BE2C (cell line): ENCODE measurements at places on chromosomes 2 and 18.

- no peak for DNase-seq
Measured at GRCh38 chr2:66867063-66867441, 432.1 kb downstream of the MEIS1 start.

- no peak for DNase-seq
Measured at GRCh38 chr2:163601377-163601776, 134.4 kb downstream of the FIGN start.

DNA sequence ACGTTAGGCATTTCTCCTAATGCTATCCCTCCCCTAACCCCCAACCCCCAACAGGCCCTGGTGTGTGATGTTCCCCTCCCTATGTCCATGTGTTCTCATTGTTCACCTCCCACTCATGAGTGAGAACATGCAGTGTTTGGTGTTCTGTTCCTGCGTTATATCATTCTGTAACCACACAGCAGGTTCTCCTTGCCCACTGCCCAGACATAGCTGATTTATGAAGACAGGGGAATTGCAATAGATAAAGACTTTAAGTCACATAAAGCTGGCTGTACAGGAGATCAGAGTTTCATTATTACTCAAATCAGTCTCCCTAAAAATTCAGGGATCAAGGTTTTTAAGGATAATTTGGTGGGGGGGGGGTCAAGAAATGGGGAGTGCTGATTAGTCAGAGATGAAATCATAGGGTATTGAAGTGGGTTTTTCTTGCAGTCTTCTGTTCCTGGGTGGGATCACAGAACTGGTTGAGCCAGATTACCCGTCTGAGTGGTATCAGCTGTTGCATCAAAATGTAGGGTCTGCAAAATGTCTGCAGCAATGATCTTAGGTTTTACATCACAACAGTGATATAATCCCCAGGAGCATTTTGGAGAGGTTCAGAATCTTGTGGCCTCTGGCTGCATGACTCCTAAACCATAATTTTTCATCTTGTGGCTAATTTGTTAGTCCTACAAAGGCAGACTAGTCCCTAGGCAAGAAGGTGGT, 392.1 kb upstream of the KCNJ3 start:
- DNase-seq = no peak

DNA sequence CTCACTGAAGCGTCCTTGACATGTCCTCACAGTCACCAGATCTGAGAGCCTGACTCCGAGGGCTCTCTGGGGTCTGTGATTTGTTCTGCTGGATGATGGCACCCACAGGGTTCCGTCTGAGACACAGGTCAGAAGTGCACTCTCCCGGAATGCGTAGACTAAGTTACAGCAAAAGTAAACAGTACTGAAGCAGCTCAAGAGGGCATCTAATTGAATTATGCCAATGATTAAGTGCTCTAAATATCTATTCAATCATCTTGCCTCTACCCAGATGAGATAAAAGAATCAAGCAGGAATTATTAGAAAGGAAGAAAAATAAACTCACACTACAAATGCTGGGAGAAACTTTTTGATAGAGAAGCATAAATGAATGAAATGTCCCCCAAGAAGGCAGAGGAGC, 544.1 kb downstream of the SOX11 start:
- no peak for DNase-seq

DNA sequence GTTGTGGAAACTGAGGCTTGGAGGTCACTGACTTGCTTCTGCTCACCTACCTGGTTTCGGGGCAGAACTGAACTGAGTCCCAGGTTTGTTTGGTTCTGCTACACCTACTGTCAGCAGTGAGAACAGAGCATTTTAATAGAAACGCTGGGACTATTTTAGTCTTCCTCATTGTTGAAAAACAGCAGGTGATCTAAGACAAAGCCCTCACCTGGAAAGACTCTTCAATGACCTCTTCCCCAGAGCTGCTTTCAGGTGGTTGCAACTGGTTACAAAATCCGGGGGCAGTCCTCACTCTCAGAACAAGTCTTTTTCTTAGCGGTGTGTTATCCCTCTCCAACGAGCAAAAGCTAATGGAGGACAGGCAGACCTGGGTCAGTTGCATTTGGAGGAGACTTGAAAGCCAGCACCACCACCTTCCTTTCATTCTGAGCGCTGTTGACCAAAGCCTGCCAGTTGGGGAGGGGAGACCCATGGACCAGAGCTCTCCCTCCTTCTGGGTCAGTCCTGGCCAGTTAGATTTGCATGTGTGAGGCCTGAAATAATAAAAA, 217.0 kb downstream of the NCK2 start:
- DNase-seq = no peak

GRCh38 chr2:1802469-1803216, 58.3 kb upstream of the PXDN start:
- no peak for DNase-seq

GRCh38 chr18:23095463-23095862, 39.8 kb upstream of the CABLES1 start:
- DNase-seq = no peak

DNA sequence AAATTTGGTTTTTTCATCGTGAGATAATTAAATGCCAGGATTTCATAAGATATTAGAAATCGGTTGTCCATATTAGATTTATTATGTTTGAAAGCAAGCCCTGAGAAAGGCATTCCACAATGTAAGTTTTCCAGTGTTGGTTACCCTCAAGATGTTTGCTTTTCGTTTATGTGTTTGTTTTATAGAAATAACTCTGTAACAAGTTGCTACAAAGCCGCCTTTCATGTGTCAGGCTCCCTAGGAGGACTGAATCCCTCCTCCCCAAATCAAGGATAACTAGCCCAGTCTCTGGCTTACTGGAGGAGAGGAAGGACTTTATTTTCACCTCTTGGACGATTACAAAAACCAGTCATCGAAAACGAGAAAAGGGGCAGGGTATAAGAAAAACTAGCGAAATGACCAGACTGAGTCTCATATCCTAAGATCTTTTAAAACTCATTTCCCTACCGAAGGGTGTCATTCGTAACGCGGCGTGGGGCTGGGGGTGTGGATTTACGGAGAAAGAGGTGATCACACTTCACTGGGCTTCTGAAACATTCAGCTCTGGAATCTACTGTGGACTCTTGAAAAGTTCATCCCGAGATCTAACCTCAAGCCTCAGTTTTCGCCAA, 1.0 kb upstream of the PEX13 start:
- DNase-seq = peak; percentile 3

- DNase-seq = no peak
Measured at GRCh38 chr2:232530626-232531260, 4.8 kb downstream of the CHRND start.

GRCh38 chr2:137228566-137228965, 463.2 kb downstream of the THSD7B start:
- DNase-seq = no peak

GRCh38 chr2:109127556-109127955, 1.4 kb upstream of the SH3RF3 start:
- no peak for DNase-seq

- no peak for DNase-seq
Measured at GRCh38 chr2:163719331-163719730, 16.5 kb downstream of the FIGN start.

GRCh38 chr18:39685303-39685902, 2119.8 kb upstream of the CELF4 start:
- DNase-seq = no peak
